ENCODE measurements at places on chromosomes 6 and 20.

- DNase-seq = no peak
These were observed 214.0 kb downstream of the WDR27 start for GRCh38 chr6:169487579-169488436.

- DNase-seq = no peak
These were observed 7.5 kb downstream of the BEND6 start for GRCh38 chr6:56962441-56962840.

- DNase-seq = no peak
These were observed 51.1 kb downstream of the ARID1B start for GRCh38 chr6:156828280-156828703.

- no peak for DNase-seq
These were observed 23.5 kb downstream of the STX7 start for GRCh38 chr6:132489376-132489775.

DNA sequence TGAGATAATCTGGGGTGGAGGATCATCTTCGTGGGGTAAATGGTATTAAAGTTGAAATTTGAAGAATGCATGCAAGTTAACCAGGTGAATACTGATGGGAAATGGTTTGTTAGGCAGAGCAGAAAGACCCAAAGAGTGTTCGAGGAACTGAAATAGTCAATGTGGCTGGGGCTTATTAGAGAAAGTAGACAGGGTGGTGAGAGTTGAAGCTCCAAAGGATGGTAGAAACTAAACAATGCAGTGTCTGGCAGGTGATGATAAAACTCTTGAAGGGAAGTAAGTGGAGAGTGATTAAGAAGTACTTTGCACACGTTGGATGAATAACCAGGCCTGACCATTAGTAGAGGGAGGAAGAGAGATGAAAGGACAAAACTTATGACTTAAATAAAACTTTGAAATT lies 39.8 kb upstream of the CENPW start:
- DNase-seq = no peak

DNA sequence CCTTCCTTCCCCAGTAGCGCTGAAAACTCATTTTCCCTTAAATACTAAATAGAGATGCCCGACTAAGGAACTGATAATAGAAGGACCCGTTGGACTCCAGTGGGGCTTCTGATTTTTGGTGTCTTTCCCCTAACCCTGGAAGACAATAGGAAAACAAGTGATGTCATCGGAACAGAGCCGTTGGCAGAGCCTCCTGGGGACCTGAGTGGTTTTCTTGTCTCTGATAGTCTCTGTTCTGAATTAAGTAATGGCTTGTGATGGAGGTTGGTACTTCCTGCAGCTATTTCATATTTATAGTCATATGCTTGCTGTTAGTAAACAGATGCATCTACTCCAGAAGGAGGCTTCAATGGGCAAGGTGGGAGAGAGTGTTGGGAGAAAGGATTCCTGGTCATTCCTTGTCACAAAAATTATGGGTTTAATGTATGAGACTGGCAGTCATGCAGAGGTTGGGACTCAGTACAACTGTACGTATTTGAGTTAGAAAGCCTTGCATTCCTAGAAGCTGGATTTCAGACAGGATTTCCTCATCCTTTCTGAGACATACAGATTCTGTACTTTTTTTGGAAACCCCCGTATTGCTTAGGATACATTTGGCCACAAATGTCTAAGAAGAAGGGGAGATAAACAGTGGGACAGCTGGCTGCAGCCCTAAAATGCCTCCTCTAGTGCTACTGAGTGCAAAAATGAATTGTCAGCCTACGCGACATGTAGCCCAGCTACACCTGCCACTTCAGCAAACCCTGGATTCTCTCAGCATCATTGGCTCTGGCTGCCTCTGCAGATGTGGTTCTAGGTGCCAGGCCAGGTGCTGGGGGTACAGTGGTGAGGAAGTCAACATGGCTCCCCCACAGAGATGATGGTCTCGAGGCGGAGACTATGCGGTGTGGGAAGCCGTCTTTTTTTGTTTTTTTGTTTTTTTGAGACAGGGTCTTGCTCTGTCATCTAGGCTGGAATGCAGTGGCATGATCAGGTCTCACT lies 38.1 kb downstream of the CDS2 start:
- DNase-seq = no peak

- DNase-seq = no peak
These were observed 446.3 kb upstream of the SLC35B3 start for GRCh38 chr6:8881663-8882062.

DNA sequence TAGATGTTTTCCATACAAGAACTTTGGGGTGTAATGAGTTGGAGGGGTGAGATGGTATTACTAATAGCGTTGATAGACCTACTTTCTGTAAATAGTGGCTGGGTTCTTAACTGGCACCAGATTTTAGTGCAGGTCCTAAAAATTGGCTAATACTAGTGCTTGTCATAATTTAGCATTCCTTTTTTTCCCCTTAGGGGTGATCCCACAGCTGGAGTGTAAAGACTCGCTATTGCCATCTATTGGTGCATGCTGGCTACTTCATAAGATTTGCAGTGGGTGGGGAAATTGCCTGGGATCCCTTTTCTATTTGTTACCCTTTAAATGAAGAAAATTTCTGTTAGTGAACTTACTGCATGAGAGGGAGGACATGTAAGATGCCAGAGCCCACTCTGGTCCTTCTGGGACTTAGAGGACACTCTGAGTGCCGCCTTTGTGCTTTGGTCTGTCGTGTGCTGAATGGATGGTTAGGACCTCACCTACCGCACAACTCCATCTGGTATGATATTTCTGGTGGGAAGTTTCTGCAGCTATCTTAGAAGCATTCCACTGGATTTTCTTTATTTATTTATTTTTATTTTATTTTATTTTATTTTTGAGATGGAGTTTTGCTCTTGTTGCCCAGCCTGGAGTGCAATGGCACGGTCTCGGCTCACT lies 195.5 kb downstream of the JARID2 start:
- DNase-seq = peak; percentile 63

GRCh38 chr6:10478187-10479040 lies 42.7 kb upstream of the GCNT2 start:
- no peak for DNase-seq

DNA sequence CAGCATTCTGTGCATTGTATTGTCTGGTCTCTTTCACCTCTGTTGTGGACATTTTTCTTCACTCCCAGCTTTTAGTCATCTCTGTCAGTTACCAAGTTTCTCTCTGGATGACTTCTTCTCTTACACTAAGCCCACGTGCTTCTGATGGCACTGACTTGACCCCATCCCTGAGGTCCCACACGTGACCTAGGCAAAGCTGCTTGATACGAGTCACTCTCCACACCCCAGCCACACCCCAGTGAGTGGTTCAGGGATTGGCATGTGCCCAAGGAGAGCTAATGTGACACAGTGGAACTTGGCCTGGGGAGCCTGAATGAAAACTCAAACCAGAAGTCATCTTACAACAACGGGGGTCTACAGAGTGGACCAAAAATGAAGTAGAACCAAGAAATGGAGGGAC lies 32.2 kb downstream of the HTR1E start:
- no peak for DNase-seq
